Activated T-cell treated with anti-CD3 and anti-CD28 coated beads, Interleukin-2, amount 50 U/mL, for 1 hour (primary cell): ENCODE measurements at places on chromosomes 2 and 18.

GRCh38 chr2:165467921-165468320 lies 1.6 kb upstream of the CSRNP3 start:
- DNase-seq = no peak

- DNase-seq = no peak
These were observed 11.9 kb downstream of the IL1B start for GRCh38 chr2:112824694-112825085.

DNA sequence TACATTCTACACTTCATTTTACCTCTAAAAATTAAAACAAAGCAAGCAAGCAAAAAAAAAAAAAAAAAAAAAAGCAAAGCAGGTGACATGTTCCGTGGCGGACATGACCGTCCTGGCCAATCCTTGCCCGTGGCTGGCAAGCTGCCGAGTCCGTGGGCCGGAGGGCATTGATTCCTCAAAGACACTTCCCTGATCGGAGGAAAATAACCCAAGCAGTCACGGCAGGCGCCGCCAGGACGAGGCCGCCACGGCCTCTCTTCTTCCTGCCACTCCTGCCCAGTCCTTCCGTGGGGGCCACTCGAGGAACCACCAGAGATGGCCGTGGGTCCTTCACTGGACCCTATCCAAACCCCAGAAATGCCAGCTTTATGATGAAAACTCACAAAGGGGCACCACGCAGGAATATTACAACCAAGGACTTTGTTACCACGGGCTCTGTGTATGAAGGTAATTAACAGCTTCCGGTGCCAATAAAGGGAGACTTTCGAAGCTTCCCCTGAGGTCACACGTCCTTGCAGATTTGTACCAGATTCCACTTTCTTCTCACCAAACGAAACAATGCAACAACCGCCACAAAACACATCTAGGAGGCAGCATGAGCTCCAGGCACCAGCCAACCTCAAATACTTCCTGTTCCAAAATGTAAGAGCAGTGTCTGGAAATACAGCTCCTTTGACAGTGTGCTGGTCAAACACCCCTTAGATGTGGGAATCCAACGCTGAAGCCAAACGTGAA lies 170.3 kb downstream of the HDAC4 start:
- DNase-seq = no peak

- peak; percentile 67 for DNase-seq
These were observed 80.0 kb downstream of the GFPT1 start for GRCh38 chr2:69306822-69307578.

GRCh38 chr2:126828491-126828890 lies 70.2 kb upstream of the TEX51 start:
- DNase-seq = no peak

- no peak for DNase-seq
These were observed 24.3 kb downstream of the WDSUB1 start for GRCh38 chr2:159262226-159262625.

DNA sequence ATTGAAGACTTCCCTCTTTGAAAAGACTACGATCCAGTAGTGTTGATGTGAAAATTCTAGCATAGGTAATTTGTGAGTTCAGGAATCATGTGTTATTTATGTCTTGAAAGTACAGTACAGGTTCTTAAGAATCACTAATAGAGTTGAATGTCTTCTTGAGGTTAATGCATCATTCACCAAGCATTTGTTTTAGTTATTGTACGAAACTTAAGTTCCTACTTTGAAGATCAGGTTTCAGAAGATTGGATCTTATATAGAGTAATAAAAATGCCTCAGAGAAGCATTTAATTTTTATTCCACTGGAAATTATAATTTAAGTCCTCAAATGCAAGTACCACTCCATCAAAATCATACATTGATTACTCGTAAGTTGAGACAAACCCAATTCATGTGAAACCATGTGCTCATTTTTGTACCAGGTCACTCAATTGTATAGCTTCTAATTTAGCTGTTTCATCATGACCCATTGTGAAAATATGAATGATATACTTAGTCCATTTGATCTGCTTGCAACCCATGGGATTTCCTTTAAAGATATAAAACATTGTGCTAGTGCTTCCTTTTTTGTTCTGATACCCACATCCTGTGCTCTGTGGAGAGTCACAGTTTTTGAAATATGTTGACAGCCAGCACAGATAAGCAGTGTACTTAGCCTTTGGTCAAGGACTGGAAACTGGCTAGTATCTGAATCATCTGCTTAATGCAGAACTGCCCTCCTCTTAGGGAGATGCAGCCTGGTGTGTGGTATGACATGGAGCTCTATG lies 22.5 kb upstream of the RAB27B start:
- no peak for DNase-seq

DNA sequence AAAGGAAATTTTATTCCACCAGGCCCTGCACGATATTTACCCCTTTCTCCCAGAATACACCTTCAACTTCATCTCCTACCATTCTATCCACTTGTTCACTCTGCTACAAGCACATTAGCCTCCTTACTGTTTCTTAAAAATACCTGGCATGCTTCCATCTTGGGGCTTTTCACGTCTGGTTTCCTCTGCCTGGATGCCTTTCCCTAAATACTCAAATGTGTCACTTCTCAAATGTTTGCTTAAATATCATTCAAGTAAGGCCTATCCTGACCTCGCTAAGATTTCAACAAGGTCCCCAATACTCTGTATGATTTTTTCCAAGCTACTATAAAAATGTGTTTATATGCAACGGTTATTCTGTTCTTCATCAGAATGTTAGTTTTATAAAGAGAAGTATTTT lies 433.0 kb upstream of the CHAC2 start:
- no peak for DNase-seq

DNA sequence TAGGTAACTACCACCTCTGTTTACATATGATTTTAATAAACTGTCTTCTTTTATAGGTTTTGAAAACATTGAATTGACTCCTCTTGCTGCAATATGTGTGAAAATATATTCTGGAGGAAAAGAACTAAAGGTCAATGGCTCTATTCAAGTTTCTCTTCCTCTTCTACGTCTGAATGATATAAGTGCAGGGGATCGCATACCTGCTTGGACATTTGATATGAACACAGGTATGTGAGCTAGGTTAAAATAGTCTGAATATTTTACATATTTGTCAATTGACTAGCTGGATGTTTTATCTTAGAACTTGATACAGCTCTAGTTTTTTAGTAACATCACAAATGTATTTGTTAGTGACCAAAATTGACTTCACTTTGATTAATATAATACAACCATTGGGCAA lies 57.2 kb downstream of the FAM171B start:
- no peak for DNase-seq

GRCh38 chr2:236768393-236769140 lies 198.9 kb downstream of the ACKR3 start:
- DNase-seq = no peak

DNA sequence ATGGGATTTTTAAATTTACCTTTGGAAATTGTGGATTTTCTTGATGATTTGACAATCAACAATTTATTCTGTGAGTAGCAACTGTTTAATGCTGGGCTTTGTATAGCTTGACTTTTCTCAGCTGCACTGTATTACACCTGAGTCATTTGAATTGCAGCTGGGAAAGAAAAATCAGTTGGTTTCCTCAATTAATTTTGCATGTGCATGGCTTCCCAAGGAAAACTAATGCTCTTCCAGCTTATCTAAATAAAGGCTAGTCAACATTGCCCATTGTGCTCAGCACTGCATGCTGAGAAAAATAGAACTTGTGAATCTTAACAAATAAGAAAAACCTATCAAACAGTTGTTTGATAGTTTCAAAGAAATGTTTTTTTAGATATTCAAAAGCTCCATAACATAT lies 268.3 kb upstream of the CDH20 start:
- no peak for DNase-seq

DNA sequence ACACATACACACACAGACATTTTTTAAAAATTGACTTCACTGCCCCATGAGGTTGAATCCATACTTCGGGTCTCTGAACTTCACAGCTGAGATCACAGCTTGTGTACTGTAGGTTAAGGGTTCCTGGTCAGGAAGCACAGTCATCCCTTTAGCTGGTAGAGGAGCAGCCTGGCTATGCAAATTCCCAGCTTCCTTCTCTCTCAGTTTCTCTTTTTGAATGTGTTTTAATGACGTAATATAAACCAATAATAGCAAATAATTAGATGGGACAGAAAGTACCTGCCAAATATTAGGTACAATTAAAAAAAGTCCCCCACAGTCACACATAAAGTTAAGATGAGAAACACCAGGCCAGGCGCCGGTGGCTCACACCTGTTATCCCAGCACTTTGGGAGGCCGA lies 178.7 kb downstream of the ZNF385B start:
- no peak for DNase-seq

DNA sequence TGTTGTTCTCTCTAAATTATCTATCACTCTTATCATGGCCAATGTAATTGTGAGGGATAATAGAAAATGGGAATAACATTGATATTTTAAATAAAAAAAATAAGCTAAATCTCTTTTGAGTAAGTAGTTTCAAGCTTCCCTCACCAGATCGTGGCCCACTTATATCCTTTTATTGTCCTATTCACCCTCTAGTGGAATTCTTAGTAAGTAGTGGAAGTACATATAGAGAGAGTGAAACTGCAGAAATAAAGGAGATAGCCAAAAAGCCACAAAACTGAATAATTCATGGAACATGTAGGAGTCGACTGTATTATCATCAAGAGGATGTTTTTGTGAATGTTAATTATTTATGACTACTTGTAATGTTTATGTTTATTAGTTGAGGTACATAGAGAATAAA lies 66.1 kb upstream of the DTNA start:
- DNase-seq = no peak

GRCh38 chr2:109719871-109720270 lies 74.2 kb upstream of the RGPD5 start:
- no peak for DNase-seq

DNA sequence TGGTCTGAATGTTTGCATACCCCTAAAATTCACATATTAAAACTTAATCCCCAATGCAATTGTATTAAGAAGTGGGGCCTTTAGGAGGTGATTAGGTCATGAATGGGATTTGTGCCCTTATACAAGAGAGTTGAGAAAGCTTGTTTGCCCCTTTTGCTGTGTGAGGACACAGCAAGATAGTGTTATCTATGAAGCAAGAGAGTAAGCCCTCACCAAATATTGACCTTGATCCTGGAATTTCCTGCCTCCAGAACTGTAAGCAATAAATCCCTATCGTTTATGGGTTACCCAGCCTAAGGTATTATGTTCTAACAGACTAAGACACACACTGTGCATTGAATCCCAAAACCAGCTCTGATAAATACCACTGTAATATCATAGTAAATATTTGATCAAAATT lies 32.2 kb downstream of the NR4A2 start:
- no peak for DNase-seq

DNA sequence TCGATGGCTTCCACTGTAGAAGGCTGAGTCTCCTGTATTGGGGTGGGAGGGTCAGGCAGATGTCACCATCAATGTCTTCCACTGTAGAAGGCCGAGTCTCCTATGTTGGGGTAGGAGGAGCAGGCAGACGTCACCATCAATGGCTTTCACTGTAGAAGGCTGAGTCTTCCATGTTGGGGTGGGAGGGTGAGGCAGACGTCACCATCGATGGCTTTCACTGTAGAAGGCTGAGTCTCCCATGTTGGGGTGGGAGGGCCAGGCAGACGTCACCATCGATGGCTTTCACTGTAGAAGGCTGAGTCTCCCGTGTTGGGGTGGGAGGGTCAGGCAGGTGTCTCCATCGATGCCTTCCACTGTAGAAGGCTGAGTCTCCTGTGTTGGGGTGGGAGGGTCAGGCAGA lies 117.5 kb upstream of the TPO start:
- DNase-seq = no peak

DNA sequence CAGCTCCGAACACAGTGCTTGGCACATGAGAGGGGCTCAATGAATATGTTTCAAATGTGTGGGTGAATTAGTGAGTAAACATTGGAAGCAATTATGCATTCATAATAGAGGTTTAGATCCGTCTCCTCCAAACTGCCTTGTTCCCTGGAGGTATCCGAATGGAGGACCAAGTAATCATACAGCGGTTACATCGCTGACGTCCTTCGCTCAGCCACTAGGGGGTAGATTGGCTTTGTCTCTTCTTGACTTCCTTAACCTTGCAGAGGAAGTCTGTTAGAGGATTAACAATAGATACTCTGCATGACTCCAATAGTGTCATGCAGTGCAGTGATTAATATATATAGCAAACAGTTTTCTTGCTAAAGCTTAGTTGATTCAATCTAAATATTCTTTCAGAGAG lies 517.0 kb downstream of the PTPRM start:
- DNase-seq = no peak

- DNase-seq = no peak
These were observed 267.6 kb downstream of the GBX2 start for GRCh38 chr2:235900631-235901030.

DNA sequence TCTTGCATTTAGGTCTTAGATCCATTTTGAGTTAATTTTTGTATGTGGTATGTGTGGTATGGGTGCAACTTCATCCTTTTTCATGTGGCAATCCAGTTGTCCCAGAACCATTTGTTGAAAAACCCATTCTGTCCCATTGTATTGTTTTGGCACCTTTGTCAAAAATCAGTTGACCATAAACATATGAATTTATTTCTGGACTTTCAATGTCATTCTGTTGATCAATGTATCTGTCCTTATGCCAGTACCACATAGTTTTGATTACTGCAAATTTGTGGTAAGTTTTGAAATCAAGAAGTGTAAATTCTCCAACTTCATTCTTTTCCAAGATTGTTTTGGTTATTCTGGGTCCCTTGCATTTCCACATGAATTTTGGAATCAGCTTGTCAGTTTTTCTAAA lies 16.6 kb upstream of the ZNF396 start:
- DNase-seq = no peak

- no peak for DNase-seq
These were observed 98.6 kb downstream of the AGAP1 start for GRCh38 chr2:235592430-235592829.

- DNase-seq = no peak
These were observed 32.8 kb downstream of the SLC9A2 start for GRCh38 chr2:102652126-102652525.

DNA sequence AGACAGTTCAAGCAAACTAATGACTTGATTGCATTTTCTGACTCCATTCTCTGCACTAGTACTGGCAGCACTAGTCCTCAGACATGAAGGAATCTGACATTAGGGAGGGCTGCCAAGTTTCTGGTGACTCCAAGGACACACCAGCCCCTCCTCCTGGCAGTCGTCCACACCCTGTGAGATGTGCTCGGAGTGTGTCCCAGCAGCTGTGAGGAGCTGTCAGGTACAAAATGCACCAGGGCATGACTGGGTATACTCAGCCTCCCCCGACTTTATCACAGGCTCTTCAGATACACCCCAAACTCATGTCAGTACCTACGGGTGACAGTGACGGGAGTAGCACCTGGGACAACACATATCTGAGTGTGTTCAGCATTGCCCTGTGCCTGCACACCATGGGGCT lies 43.1 kb downstream of the EDAR start:
- no peak for DNase-seq

- no peak for DNase-seq
These were observed 177.2 kb upstream of the DPP10 start for GRCh38 chr2:114265261-114265660.

DNA sequence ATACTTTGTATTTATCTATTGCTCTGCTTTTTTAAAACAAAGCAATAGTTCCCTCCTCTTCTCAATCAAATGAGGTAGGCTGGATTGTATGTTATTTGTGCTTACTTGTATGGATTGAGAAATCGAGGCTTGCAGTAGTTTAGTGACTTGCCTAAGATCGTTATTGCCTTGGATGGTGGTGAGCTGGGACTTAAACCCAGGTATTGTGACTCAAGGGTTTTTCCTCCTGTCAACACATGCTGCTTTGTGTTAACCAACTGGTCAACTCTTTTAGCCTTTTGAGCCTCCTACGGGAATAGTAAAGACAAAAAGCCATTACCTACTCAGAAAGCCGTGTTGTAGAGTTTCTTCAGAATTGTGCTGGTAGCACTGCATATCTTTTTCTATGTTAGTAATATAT lies 95.2 kb upstream of the THUMPD2 start:
- no peak for DNase-seq
